ENCODE measurements at places on chromosomes 11 and 22.

GRCh38 chr11:77806993-77807392 is 13.5 kb downstream of the RSF1 start:
- no peak for DNase-seq

DNA sequence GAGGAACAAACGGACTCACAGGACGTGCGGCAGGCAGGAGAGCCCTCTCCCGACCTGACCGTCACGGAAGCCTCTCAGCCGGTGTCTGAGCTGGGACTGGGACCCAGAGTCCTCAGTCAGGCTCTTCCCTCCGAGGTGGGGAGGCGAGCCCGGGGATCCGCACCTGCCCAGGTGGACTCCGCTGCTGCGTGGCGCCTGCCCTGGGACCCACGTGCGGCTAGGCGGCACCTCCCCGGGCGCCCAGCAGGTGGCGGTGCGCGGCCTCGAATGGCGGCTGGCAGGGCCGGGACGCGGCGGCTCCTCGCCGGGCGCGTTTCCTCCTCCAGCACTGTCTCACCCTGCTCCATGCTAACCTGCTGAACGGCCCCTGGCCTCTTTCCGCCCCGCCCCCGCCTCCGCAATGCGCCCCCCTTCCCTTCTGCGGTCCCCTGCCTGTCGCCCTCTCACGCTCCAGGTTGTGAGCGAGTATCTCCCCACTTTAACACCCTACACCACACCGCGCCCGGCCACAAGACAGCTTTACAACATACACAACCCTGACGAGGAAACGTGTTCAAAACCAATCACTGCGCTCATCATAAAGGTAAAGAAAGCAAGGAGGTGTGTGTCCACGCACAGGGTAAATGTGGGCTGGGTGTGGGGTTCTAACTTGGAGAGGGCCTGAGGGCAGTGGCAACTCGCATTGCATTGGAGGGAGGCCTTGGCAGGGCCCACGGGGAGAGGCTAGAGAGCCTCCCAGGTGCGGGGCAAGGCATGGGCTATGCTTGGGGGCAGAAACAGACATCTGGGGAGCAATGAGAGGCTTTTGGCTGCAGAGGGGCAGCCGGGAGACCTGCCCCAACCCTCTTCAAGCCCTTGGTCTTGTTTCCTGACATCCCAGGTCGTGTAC is 25.9 kb upstream of the ATXN10 start:
- DNase-seq = peak; percentile 51

- DNase-seq = no peak
Observed at GRCh38 chr11:67411785-67412152, 3.7 kb upstream of the CARNS1 start.

- DNase-seq = no peak
Observed at GRCh38 chr11:69183613-69184012, 27.9 kb downstream of the SMIM38 start.

- no peak for DNase-seq
Observed at GRCh38 chr11:128666397-128666796, 27.5 kb upstream of the FLI1 start.

GRCh38 chr11:76644591-76644990 is 26.0 kb downstream of the LRRC32 start:
- no peak for DNase-seq

GRCh38 chr22:50498322-50498890 is 9.1 kb downstream of the LMF2 start:
- DNase-seq = peak; percentile 39

- no peak for DNase-seq
Observed at GRCh38 chr11:103625624-103625965, 410.8 kb upstream of the DDI1 start.

- DNase-seq = no peak
Observed at GRCh38 chr11:17733261-17733660, 1.3 kb upstream of the KCNC1 start.

- no peak for DNase-seq
Observed at GRCh38 chr11:68843052-68843561, 1.4 kb upstream of the CPT1A start.

- DNase-seq = no peak
Observed at GRCh38 chr11:111938687-111939160, 1.6 kb downstream of the DIXDC1 start.

- no peak for DNase-seq
Observed at GRCh38 chr11:35214792-35215193, 75.8 kb downstream of the CD44 start.

- DNase-seq = no peak
Observed at GRCh38 chr22:46935506-46936377, 173.3 kb downstream of the TBC1D22A start.

GRCh38 chr11:116808262-116809175 is 14.6 kb downstream of the APOA4 start:
- no peak for DNase-seq

DNA sequence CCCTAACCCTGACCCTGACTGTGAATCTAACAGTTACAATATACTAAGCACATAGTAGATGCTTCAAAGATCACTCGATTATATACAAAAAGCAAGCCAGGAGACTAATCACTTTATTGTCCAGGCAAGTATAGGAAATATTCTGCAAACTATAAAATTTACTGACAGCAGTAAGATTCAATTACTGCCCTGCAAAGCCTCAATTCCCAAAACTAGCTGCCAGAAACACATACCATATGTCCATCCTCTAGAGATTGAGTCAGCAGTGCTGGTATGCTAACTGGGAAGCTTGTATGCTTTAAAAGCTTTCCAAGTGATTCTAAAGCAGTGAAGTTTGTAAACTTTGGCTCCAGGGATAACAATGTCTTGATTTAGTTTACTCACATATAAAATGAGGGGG is 26.1 kb downstream of the CSTF3 start:
- DNase-seq = no peak

GRCh38 chr22:17893900-17894535 is 119.7 kb upstream of the BID start:
- DNase-seq = no peak

DNA sequence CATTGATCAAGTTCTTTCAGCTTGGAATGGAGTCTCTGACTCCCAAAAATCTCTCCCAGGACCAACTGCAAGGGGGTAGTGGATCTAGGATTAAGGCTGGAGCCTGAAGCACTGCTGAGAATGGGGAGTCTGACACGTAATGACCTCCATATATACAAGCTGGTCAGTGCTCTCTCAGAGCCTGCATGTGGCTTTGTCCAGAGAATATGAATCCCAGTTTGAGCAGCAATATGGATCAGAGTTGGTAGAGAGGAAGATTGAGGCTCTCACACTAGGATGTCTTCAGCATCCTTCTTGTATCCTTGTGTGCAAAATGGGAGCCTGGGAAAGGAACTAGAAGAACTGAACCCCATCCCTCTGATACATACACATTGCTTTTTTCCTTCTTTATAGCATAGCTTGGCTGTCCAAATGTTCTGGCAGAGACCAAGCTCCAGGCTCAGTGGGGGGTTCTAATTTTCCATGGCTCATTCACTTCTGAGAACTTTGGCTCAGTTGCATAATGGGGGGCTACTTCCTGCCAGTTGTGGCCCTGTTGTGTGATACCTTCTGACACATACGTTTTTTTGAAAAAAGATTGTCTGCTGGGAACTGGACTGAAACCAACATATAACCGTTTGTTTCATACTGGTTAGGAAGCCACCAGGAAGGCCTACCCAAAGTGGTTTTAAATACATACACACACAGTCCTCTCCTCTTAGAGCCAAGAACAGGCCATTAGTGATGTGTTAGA is 138.2 kb downstream of the ETS1 start:
- no peak for DNase-seq

DNA sequence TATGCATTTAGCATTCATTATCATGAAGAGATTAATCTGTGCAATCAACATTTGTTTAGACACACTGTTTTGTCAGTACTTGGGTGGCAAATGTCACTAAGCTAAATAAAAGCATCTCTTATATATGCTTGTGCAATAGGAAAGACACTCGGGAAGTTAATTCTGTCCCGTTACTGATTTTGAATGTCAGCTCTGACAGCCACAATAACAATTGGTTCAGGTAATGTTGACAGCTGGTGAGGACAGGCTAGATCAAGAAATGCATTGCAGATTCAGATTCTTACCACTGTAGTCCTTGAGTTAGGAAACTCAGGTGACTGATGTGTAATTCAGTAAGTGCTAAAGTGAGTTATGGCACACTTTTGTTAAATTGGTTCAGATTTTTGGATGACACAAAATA is 523.8 kb upstream of the FAT3 start:
- DNase-seq = no peak

DNA sequence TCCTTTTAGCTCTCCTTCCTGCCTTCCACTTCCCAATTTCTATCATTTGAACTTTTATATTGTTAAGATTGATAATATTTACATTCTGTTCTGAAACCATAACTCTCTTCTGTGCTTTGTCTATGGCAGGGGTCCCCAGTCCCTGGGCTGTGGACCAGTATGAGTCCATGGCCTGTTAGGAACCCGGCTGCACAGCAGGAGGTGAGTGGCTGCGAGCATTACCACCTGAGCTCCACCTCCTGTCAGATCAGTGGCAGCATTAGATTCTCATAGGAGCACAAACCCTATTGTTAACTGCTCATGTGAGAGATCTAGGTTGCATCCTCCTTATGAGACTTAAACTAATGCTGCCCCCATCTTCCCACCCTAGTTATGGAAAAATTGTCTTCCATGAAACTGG is 48.4 kb upstream of the HEPHL1 start:
- no peak for DNase-seq

- no peak for DNase-seq
Observed at GRCh38 chr11:47532597-47533213, 20.2 kb downstream of the CELF1 start.

GRCh38 chr22:36435516-36436415 is 45.7 kb downstream of the TXN2 start:
- peak; percentile 61 for DNase-seq

Measured in activated CD8-positive, alpha-beta memory T cell treated with anti-CD3 and anti-CD28 coated beads for 4 hours (primary cell).